ENCODE measurements at places on chromosomes 2 and 18.

GRCh38 chr18:40993363-40993762 is 961.7 kb upstream of the PIK3C3 start:
- no peak for DNase-seq

DNA sequence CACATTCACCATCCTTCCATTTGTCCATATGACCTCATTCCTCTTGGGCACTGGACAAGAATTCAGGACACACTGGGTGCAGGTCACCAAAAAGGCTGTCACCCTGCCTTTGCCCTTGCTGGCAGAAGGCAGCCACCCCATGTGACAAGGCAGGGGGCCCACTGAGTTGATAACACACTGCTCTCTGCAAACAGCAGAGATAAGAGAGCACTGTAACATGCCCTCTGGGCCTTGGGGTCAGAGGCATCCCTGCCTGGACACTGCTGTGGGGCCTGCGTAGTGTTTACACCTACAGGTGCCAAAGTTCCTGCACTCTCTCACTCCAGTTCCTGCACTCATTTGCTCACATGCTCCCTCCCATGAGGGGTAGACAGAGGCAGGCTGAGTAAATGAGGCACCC is 344.7 kb upstream of the TCF4 start:
- DNase-seq: no peak

GRCh38 chr2:36921984-36922383 is 44.4 kb downstream of the STRN start:
- DNase-seq: no peak

- DNase-seq: no peak
Measured at GRCh38 chr2:53177327-53177726, 590.3 kb upstream of the CHAC2 start.

DNA sequence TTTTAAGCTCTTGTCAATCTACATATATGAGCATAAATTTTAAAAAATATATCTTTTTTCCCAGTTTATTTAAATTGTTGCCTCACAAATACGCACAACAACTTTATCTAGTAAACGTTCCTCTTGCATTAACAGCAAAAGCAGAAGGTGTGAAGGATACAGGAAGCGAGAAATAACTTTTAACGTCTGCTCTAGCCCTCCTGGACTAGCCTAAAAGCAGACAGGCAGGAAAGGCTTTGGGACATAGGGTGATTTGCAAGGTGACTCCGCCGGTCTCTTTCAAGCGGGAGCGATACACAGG is 434 bp upstream of the DUSP19 start:
- no peak for DNase-seq

- DNase-seq: no peak
Measured at GRCh38 chr2:169486487-169486886, 7.2 kb downstream of the BBS5 start.

- DNase-seq: no peak
Measured at GRCh38 chr2:216804357-216805350, 55.2 kb downstream of the TNP1 start.

GRCh38 chr2:214629875-214630274 is 179.6 kb downstream of the BARD1 start:
- DNase-seq: no peak

- DNase-seq: peak; percentile 47
Measured at GRCh38 chr2:26577442-26578112, 63.6 kb downstream of the CIB4 start.

- DNase-seq: no peak
Measured at GRCh38 chr2:50379351-50379750, 652.6 kb downstream of the NRXN1 start.

- DNase-seq: no peak
Measured at GRCh38 chr18:61710082-61710620, 182.7 kb downstream of the RNF152 start.

- DNase-seq: no peak
Measured at GRCh38 chr18:49621717-49622351, 60.0 kb downstream of the LIPG start.

GRCh38 chr18:79300413-79300812 is 95.3 kb upstream of the NFATC1 start:
- no peak for DNase-seq

DNA sequence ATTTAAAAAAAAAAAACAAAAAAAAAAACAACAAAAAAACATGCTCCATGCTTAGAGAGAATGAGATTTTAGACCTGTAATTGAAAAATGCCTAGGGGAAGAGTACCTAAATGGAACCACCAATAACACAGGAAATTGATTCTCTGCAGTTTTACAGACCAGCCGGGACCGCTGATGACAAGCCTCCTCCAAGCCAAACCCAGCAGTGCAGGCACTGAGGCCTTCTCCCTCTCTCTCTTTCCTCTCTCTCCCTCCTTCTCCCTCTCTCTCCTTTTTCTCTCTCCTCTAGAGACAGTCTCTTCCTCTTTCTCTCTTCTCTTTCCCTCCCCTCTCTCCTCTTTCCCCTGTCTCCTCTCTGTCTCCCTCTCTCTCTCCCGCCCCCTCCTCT is 228.8 kb upstream of the COPS8 start:
- DNase-seq: no peak

GRCh38 chr2:127108090-127108523 is 1.2 kb upstream of the BIN1 start:
- no peak for DNase-seq

- DNase-seq: no peak
Measured at GRCh38 chr2:99867770-99868169, 274.6 kb downstream of the AFF3 start.

DNA sequence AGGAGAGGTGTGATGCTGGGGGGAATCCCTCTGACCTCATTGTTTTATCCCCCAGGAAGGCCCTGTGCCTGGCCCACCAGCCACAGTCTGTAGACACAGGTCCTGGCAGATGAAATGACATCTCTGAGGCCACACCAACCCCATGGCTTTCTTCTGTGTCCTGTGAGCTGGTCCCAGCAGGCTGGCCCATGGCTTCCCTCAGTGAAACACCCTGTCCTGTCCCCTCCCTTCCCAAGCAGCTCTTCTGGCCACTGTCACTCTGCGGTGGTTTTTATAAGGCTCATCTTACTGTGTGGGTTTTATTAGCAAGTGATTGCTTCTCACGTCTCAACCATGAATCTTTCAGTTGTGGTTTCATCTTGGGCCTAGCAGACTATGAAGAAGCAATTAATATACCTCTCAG is 102.8 kb upstream of the STPG4 start:
- DNase-seq: no peak

GRCh38 chr2:203994735-203995134 is 58.2 kb downstream of the ICOS start:
- DNase-seq: no peak

DNA sequence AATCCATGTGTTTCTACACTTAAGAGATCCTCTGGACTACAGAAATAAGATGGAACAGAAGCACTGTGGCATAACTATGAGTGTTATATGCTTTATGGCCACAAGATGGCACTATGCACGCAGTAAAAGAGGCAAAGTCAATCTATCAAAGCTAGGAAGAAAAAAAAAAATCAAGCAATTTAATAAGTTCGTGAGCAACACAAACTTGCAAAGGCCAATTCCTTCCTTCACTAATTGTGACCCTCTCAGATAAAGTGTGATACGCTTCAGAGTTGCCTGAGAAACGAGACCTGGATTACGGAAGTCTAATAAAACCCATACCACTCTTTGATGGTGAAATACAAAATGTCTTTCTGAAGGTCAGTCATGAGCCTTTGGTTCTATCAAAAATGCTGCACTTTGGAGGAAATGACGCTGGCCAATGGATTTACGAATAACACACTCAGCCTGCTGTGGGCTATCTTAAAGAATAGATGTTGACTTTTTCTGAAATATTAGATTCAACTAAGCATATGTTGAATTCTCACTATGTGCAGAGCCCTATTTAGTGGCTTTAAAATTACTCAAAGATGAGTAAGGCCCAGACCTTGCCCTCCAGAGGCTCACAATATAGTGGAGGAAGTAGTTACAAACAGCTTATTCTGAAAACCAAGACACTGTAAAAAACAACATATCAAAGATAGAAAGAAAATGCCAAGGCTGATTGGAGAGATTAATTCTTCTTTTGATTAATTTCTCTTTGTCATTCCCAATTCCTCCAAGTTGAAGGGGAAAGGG is 35.5 kb upstream of the TTR start:
- peak; percentile 75 for DNase-seq

- no peak for DNase-seq
Measured at GRCh38 chr2:183532514-183532913, 408.3 kb downstream of the NUP35 start.

- no peak for DNase-seq
Measured at GRCh38 chr2:159497847-159498246, 118.5 kb downstream of the BAZ2B start.

- peak; percentile 1 for DNase-seq
Measured at GRCh38 chr2:185522472-185522871, 216.1 kb upstream of the FSIP2 start.

DNA sequence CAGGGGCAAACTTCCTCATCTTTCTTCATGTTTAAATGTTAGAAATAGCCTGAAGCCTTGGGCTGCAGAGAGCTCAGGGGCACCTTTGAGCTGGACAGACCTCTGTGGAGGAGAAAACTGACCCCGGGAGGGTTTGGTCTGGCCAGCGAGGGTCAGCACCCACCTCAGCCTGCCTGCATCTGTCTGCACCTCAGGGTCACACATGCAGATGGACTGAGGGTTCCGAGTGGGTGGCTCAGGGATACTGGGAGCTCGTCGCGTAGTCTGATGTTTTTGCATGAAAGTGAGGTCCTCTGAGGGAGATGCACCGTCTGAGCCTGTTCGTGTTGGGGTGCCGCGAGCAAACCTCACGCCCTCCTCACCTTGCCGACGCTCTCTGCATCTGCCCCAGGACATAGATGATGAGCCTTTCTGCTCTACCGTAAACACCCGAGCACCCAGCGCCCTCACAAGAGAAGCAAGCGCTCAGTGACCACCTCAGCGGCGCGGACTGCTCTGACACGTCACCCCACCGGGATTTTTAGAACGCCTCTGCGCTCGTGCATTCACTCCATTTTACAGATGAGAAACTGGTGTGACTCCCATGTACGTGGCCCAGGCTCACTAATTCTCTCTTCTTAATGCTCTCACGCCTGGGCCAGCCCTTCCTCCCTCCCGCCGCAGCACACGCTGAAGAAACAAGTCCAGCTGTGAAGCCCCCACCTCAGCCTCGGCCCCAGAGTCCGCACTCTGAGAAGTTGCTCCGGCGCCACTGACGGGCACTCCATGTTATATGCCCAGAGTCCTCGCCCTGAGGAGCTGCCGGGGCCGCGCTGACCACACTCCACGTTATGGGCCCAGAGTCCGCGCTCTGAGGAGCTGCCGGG is 9.5 kb downstream of the KCNG2 start:
- DNase-seq: no peak

DNA sequence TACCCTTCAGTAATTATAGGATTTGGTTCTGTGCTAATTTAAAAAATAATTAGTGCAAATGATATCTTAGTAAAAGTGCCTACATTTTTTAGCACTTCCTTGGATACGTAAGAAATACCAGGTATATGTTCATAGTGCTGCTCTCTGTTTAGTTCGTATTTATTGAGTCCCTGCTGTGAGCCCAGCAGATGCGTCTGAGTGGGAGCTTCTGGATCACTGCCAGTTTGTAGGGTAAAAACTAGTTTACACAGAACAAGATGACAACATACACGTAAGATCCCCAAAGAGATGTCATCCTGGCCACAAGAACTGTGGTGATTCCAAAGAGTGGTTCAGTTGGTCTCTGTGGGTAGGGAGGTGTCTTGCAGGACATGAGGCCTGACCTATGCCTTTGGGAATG is 103.2 kb downstream of the CTIF start:
- no peak for DNase-seq

GRCh38 chr18:286515-287310 is 18.9 kb upstream of the THOC1 start:
- DNase-seq: peak; percentile 23

- DNase-seq: no peak
Measured at GRCh38 chr2:5618271-5618670, 73.9 kb upstream of the SOX11 start.

GRCh38 chr2:154402213-154402612 is 296.3 kb upstream of the KCNJ3 start:
- DNase-seq: peak; percentile 47

GRCh38 chr2:133247631-133248030 is 320.6 kb downstream of the NCKAP5 start:
- DNase-seq: no peak

- no peak for DNase-seq
Measured at GRCh38 chr18:62289047-62289446, 36.1 kb upstream of the TNFRSF11A start.

DNA sequence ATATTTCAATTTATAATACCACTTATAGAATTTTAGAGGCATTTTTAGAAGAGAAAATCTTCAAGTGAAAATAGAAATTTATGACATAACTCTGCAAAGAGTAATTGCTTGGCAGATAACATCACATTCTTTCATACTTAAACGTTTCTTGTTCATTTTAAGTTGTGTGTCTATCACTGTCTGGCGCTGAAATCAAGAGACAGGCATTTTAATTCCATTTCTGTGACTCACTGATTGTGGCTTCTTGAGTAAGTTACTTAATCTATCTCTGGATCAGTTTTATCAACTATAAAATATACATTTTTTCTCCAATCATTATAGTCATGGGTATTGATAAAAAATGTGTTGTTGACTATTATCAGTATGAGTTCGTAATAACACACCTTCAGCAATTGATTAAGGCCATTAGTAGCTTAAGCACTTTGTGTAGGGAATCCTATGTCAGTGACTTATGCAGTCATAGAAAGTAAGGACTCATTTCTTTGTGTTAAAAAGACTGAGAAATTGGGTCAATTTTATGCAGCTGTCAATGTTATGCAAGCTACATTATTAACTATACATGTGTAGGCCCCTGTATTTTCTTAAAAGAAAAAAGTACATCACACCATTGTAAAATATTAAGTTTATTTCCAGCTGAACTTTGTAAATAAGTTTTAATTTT is 497.3 kb downstream of the CCDC85A start:
- no peak for DNase-seq

DNA sequence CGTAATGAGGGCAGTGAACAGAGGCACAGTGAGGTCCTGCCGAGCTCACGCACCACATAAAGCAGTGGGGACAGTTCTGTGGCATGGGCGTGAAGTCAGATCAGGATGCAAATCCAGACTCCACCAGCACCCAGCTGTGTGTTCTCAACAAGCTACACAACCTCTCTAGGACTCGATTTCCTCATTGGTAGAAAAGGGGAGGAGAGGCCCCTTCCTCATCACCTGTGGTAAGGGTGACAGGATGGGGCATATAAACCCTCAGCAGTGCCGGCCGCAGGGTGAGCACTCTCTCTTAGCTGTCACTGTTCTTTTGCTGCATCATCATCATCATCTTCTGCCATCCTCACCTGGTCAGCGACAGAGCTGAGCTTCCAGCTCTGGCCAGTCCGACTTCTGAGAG is 54.8 kb downstream of the C2orf76 start:
- DNase-seq: no peak
